ENCODE measurements at places on chromosomes 2 and 18.
A peak's percentile ranks its signal among the peaks of the same experiment; 100 is the strongest.

DNA sequence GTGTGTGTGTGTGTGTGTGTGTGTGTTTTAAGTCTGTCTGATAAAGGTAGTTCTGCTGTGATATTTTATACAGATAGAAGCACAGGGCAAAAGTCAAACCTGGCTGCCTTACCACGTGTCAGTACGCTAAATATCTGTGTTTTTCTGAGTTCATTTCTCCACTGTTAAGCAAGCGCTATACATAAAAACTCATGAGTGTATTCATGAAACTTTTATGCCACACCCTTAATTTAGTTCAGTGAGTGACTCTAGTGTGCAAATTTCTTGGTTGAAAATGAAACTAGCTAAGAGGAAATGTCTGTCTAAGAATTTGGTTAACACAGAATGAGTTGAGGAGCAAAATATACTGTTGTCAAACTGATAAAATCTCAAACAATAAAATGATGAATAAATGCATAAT lies 11.2 kb downstream of the CASP10 start:
- no peak for DNase-seq

GRCh38 chr2:216690853-216691741 lies 4.3 kb downstream of the IGFBP5 start:
- peak; percentile 92 for DNase-seq

- no peak for DNase-seq
Observed at GRCh38 chr2:218229239-218229638, 12.2 kb downstream of the ARPC2 start.

- DNase-seq, result no peak
Observed at GRCh38 chr18:58212274-58212673, 168.2 kb downstream of the NEDD4L start.

GRCh38 chr18:35289727-35290093 lies 319 bp downstream of the ZSCAN30 start:
- peak; percentile 64 for DNase-seq

DNA sequence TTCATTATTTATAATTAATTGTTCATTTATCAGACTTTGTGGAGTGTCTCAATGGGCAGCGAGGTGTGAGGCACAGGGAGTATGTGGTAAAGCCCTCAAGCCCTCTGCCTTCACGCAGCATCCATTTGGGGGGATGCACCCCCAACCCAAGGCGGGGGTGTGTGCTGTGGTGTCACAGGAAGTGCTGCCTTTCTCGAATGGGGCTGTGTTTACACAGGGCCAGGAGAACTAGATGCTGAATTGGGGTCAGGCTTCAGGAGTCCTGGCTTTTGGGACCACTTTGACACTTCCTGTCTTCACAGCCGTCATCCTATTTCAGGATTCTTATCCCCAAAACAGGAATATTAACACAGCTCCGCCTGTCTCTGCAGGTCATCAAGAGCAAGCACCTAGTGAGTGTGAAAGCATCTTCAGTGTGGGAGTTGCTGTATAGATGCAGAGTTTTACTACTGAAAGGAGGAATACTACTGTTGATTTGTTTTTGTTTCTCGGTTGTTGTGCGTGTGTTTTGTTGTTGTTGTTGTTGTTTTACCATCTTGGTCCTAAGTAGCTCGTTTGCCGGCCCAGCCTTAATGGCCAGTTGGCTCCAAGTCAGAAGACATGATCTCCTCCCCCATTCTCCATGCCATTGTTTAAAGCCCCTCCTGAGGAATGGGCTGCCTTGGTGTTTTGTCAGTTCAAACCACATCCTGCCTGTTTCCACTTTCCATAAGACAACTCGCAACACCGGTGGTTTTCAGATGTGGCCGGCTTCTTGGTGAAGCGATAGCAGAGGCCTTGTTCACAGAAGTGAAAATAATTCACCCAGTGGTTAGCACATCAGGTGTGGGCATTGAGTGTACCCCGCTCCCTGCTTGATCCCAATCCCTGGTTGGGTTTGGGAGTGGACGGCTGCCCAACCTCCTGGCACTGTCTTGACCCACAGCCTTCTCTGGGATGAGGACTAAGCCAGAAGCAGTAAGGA lies 221.3 kb downstream of the BCL2 start:
- no peak for DNase-seq

GRCh38 chr2:50564766-50565165 lies 467.2 kb downstream of the NRXN1 start:
- DNase-seq, result no peak

DNA sequence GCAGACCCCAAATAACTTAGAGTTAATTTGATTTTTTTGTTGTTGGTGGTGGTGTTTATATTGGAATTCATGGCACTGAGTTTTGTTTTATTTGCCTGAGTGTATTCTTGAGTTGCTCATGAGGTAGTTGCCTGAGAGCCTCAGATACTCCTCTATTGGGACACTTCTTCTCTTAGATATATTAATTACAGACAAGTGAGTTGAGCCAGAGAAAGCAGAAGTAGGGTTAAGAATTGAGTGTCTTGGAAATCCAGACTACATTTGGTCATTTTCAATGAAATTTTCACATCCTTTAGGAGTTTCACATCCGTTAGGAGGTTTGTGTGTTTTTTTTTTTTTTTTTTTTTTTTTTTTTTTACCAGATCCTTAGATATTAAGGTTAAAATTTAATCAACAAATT lies 29.0 kb downstream of the FMNL2 start:
- no peak for DNase-seq

- DNase-seq, result no peak
Observed at GRCh38 chr2:46269001-46269400, 28.2 kb upstream of the EPAS1 start.

- DNase-seq, result no peak
Observed at GRCh38 chr2:129892773-129893172, 86.7 kb upstream of the RAB6C start.

DNA sequence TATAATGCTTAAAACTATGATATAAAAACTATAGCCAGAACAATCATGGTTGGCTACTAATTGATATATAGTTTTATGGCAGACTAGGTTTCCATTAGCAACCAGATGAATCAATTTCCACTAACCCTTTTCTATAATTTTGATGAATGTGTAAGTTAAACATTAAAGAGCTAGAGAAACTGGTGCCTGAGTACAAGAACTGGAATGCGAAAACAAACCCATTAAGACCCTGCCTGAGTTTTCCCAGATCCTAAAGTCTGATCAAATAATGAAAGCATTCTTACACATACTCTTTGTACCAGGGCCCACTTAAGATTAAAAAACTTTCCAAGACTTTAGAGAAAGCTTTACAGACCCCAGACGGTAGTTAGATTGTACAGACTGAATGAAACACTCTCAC lies 21.3 kb downstream of the MRPL19 start:
- no peak for DNase-seq

DNA sequence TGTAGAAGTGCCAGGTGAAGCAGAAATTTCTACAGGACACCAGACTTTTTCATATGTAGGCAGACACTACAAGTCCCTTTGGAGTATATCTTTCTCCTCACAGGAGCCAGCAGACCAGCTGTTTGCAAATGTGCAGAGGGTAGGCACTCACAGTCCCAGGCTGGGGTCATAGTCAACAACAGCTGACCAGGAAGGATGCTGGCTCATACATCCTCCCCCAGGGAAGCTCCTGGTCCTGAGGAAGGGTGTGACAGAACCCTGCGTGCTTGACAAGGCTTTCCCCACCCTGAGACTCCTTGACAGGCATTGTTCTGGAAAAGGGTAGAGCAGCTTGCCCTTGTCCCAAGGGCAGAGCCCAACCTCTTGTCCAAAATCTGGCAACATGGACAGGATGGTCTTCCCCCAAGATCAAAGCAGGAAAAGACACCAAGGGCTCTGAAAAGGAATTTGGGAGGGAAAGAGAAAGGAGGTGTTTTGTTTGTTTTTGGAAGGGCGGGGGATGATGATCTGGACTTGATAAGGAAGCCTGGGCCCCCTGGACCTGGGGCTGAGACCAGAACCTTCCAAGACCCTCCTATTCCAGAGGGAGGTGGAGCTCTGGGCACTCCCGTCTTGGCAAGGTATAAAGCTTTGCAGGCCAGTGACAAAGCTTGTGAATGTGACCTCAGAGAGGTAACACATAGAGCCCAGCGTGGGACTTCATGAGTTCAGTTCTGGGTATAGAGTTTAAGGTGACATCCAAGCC lies 87.1 kb downstream of the GFPT1 start:
- peak; percentile 74 for DNase-seq

DNA sequence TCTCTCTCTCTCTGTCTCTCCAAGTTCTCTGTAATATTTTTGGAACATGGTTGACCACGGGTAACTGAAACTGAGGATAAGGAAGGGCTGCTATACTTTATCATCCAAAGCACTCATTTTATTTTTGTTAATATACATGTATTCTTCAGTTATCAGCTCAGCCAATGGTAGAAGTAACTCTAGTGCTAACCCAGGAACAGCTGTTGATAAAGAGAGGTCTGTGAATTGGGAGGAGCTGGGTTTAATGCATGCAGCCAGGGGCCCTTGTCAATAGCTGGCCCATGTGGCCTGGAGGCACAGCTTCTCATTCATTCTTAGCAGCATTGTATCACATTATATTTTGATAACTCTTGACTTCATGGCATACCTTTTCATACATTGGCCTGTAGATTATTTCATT lies 401.6 kb downstream of the EPHA4 start:
- no peak for DNase-seq

DNA sequence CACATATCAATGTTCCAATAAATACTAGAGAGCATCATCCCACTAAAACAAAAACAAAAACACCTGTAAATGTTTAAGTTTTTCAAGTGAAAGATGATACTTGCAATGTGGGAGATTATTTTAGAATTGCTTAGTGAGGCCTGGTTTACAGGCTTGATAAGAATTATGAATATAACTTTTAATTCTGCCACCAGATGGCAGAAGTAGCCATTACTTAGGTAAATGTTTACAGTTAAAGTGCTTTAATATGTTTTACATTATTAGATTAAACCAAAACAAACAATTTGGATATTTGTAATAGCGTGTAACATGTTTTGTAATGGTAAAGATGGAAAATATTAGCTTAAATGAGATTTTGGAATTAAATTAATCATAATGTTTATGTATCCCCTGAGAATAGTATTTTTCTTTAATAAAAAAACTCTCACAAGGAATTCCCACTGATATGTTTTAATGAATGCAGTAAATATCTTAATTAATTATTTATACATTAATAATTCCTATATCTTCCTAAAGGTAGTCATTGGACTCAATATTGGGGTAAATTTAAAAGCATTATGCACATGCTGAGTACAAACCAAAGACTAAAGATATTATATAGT lies 522.0 kb downstream of the SPAG16 start:
- peak; percentile 54 for DNase-seq

DNA sequence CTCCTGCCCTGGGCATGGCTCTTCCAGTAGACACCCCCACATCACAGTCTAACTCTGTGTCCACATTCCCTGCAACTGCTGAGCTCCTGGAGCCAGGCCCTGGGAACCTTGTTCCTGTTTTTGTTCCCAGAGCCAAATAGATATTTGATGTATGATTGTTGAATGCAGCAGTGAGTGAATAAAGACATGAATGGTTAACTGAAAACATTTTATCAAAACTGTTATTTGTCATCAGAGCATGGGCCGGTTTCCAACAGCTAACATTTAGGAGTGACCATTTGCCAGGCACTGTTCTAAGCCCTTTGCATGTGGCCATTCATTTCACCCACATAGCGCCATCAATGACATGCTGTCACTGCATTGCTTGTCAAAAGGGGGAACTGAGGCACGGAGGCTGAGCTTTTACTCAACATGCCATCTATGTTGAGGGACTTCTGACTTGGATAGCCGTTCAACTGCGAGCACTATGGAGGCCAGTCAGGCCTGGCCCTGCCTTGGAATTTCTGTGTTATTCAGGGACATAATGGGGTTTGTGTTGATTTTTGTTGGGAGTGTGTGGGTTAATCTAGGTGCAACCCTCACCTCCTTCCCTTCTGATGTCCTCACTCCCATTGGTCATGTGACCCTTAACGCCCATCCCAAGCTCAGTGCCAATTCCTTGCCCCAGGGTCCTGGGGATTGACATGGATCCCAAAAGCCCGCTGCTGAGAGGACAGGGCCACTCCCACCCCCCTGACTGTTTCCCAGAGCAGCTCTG lies 12.6 kb downstream of the IL1R1 start:
- no peak for DNase-seq

GRCh38 chr2:88764141-88764849 lies 72.8 kb downstream of the RPIA start:
- DNase-seq, result no peak

DNA sequence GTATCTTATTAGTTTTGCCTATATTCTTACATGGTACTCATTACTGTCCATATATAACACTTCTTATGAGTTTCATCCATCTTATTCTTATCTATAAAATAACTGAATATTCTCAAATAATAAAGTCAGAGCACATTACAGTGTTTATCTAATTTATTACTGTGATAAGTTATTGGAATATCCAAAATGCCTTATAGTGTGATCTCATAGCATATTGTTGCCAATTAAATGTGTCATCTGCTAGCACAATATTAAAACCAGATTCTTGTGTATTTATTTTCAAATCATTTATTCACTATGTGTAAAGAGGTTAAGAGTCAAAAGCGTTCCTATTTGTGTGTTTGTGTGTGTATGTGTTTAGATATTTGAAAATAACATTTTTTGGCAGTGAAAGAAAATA lies 151.9 kb downstream of the WDR7 start:
- no peak for DNase-seq

DNA sequence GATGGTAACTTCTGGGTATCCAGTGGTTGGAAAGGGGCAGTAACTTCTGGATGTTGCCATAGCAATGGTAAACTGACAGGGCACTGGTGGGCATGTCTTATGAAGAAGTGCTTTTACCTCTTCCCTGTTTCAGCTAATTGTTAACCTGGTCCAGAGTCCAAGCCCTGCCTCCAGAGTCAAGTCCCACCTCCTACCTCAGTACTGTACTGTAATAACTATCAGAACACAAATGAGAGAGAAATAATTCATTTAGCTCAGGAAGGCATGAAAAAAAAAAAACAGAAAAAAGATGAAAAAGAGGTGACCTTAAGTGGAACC lies 237.0 kb downstream of the ZNF804A start:
- DNase-seq, result peak; percentile 53

DNA sequence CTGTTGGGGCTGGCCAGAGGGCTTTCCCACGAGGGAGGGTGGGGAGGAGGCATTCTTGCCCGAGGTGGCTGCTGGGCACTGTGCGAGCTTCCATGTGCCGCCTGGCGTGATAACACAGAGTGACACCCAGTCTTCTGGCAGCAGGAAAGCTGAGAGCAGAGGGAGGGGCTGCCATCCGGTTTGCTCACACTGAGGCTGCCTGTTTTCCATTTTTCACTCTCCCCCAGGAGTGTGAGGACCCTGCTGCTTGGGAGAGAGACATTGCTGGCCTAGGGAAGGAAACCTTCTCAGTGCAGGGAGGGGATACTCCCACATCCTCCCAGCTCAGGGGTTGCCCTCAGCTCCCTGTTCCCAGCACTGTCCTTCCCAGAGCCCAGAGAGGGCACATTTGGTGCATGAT lies 73.1 kb downstream of the INHBB start:
- no peak for DNase-seq
